ENCODE measurements at places on chromosomes 6 and 20.

- no peak for DNase-seq
These were observed 22.1 kb downstream of the BMP5 start for GRCh38 chr6:55853008-55854001.

GRCh38 chr6:111642463-111643158 lies 36.9 kb upstream of the TRAF3IP2 start:
- peak; percentile 74 for DNase-seq

DNA sequence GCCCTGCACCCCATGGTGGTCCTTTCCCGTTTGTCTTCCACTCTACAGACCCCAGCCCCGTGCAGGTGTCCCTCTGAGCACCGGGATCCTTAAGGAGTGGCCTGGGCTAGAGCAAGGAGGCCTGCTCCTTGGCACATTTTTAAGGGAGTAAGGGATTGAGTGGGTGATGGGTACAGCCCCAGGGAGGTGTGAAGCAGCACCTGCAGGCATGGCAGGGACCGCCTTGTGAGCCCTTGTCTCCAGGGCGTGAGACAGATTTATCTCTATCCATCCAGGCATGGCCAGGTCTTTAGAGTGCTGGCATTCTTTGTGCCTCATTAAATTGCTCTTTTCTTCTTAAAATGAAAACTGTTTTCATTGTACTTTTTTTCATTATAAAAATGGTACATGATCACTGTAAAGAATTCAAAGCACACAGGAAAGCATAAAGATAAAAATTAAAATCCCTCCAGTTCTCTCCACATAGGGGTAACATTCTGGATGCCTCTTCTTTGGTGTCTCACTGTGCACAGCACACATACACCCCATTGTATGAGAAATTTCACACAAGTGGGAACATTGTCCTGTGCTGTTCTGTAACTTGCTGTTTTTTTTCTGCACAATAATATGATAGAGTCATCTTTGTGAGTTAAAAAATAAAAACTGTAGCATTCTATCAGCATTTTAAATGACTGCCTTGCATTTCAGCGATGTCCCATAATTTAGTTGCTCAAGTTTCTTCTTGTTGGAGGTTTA lies 31.9 kb upstream of the ZNF831 start:
- DNase-seq = no peak

GRCh38 chr6:7920425-7920824 lies 9.8 kb upstream of the TXNDC5 start:
- no peak for DNase-seq

DNA sequence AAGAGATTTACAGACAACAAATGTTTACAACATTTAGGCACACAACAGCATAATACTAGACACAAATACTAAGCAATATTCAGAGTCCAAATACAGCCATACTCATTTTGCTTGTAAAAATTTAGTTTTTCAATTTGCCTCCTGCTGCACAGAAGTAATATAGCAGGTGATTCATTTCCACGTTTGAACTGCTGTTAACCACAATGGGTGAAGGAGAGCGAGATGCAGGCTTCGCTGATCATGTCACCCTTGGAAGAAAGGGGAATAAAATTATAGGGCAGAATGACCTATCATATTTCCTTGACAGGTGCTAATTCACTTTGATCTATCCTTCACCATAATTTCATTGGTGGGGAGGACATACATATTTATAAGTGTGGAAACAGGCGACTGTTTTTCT lies 643.8 kb upstream of the AGPAT4 start:
- DNase-seq = no peak
